ENCODE measurements at places on chromosomes 7 and 10.
A peak's percentile ranks its signal among the peaks of the same experiment; 100 is the strongest.

GRCh38 chr7:36019980-36020379, 133.1 kb upstream of the EEPD1 start:
- no peak for DNase-seq

GRCh38 chr7:108232076-108232475, 101.9 kb upstream of the LAMB4 start:
- no peak for DNase-seq

- no peak for DNase-seq
Measured at GRCh38 chr10:127871631-127872010, 21.1 kb downstream of the CLRN3 start.

DNA sequence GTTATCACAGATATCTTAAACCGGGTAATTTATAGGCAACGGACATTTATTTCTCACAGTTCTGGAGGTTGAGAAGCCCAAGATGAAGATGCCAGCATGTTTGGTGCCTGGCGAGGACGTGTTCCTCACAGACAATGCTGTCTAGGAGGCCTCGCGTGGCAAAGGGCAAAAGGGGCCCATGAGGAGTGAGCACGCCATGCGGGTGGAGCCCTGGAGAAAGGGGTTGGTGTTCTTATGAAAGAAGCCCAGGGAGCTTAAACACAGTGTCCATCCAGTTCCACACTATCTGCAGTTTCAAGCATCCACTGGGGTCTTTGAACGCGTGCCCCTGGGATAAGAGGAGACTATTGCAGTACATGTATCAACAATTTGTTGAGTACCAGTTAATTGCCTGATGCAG, 51.4 kb downstream of the CXCL12 start:
- no peak for DNase-seq

DNA sequence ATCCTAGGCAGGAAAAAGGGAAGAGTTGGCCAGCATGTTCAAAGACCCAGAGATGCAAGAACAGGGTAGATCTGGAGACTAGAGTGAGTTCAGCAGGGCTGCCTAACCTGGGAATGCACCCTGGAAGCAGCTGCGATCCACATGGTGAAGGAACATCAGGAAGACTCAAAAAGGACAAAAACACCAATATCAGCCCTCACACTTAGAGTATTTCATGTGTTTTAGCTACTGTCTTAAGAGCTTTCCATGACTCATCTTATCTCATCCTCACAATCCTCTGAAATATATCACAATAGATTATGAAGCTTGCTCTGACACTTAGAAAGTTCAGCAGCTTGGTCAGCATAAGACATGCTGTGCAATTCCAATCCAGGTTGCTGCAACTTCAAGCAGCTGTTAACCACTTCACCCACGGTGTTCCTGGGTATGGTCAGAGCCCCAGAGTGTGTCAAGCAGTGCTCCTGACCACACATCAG, 380.9 kb downstream of the PARD3 start:
- peak; percentile 51 for DNase-seq

- DNase-seq = peak; percentile 51
Measured at GRCh38 chr7:131072505-131073091, 255.1 kb upstream of the MKLN1 start.

DNA sequence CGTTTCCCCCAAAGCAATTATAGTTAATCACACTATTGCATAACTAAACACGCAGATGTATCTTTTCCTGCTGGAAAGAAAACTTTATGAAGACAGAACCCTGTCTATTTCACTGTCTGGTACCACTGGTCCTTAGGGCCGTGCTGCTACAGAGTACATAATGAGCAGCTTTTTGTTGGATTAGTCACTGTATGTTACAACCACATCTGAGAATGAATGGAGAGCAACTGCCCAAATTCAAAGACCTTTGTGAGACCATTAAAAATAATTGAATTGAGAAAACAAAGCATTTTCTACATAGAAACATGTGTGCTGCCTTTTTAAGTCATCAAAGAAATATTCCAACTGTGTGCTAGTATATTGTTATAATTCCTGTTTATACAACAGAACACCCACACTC, 111.3 kb upstream of the SORCS1 start:
- DNase-seq = no peak
